ENCODE measurements at places on chromosomes 12 and 14.

DNA sequence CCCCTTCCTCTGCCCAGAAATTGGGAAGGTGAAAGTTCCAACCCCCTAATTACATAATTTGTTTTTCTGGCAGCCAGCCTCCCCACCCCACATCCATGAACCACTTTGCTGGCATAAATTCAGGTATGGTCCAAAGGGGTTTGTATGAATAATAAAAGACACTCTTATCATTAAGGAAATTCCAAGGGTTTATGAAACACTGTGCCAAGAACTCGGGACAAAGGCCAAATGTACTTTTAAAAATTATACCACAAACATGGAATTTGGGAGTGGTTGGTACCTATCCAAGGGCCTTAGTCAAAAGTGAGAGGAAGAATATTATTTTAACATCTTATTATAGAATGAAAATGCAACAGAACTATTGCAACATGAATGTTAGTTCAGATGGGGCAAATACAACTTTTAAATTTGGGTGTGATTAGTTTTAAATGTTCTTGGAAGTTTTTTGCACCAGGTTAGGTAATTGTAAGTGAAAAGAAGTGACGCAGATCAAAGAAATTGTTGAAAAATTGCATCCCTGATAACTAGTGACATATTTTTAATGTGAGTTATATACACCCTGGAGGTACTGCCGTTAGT, 217.8 kb downstream of the TMEM117 start:
- DNase-seq = no peak

DNA sequence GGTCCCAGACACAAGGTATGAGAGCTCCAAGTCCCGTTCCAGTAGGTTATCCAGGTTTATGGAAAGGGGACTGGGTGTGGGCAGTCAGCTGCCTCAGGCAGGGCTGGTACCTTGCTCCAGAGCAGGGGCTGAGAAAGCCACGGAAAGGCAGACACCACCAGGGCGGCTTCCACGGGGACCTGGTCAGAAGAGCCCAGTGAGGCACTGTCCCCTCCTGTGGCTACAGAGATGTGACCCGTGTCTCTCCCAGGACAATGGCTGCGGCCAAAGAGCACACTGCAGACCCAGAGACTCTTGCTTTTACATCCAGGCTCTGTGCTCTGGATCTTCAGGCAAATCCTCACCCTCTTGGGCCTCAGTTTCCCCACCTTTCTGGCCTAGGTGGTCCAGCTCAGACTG, 8.8 kb downstream of the SERPINA4 start:
- DNase-seq = no peak

DNA sequence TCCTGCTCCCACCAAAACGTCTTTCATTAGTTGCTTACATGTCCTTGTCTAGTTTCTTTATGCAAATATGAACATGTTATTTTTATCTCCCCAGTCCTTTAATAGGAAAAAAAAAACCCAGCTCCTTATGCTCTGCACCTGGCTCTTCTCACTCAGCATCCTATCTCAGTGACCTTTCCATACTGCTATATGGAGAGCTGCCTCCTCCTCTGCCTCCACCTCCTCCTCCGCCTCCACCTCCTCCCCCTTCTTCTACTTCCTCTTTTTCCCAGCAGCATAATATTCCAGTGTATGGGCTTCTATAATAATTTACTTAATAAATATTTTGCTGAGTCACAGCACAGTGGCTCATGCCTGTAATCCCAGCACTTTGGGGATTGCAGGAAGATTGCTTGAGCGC, 31.5 kb downstream of the ABCB9 start:
- no peak for DNase-seq

DNA sequence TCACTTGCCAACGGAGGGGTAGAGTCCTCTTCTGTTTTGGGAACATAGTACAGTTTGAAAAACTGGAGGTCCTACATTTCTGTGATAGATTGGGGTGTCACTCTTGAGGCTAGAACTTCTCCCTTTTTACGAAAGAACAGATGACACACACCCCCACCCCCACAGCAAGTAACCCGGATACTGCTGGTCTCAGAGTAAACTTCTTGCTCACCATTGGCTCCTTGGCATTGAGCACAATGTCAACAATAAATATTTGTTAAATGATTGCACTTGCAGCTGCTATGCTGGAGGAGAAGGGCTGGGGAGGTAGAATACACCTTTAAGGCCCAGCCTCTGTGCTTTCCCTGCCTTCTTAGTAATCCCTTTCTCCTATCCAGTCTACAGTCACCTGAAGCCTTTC, 149.8 kb downstream of the TGFB3 start:
- no peak for DNase-seq

DNA sequence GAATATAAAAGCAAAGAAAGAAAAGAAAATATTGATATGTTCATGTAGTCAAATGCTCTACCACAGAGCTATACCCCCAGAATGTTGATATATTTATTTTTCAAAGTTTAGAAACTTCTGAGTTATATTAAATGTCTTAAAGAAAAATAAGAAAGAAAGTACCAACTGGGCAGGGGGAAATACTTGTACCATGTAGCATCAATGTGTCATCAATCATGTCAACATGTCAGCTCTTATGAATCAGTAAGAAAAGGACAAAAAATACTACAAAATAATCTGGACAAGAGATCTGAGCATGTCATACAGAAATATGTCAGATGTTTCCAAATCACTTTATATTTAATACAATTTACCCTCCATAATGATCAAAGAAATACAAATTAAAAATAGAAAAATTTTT, 595.1 kb upstream of the ATP2B1 start:
- no peak for DNase-seq

- DNase-seq = no peak
Observed at GRCh38 chr12:69247268-69248018, 8.1 kb downstream of the CPSF6 start.

DNA sequence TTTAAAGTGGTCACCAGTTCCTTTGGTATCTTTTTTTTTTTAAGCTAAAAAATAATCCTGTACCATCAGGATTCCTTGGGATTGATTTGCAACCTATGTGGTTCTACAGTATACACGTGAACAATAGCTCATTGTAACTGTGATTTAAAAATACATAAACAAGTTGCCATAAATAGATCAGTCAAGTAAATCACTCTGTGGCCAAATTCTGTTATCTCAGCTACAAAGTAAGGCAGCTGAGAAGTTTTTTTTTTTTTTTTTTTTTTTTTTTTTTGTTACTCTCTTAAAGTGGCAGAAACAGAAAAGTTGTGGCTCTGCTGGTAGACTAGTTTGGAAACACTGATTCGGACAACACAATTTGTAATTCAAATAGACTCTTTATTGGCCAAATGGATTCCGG, 104.5 kb downstream of the PRICKLE1 start:
- DNase-seq = no peak

GRCh38 chr14:21263284-21264024, 5.8 kb downstream of the HNRNPC start:
- no peak for DNase-seq

DNA sequence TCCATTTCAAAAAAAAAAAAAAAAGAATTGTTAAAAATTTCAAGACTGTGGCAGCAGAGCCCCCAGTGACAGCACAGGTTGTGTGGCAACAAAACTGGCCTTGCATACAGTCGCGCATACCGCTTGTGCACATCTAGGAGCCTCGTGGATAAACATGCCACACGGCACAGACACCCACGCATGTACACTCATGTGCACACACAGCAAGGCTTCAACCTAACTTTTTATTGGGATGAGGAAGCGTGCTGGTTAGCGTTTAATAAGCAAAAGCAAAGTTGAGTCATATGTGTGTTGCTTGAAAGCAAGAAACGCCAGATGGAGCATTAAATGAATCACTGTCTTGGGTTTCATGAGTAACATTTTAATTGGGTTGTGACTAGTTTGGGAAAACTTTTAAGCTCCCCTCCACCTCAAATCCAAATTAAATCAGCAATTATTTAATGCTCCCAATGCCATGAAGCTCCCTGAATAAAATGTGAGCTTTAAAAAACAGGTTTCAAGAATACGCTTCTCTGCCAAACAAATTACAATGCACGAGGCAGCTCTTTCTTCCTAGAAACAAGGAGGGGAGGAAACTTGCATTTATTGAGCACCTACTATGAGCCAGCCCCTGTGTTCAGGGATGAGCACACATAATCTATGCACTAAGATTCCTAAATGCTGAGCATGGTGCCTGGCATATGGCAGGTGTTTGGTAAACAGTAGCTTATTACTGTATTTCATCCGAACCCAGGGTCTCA, 35.7 kb upstream of the EML1 start:
- DNase-seq = no peak

DNA sequence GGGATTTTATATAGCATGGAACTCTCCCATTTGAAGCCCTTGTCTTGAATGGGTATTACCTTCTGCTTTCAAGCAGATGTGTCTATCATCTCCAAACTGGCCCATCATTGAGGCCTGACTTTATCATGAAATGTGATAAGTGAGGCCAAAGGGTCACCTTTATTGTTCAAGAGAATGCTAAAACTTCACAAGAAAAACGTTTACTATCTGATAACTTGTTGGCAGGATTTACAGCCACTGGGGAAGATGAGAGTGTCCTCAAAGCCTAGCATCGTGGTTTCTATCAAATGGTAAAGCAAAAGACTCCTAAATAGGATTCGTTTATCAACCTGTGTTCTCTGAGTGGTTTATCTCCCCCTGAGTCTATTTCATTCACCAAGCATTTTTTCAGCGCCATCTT, 62.0 kb upstream of the CLMN start:
- no peak for DNase-seq

DNA sequence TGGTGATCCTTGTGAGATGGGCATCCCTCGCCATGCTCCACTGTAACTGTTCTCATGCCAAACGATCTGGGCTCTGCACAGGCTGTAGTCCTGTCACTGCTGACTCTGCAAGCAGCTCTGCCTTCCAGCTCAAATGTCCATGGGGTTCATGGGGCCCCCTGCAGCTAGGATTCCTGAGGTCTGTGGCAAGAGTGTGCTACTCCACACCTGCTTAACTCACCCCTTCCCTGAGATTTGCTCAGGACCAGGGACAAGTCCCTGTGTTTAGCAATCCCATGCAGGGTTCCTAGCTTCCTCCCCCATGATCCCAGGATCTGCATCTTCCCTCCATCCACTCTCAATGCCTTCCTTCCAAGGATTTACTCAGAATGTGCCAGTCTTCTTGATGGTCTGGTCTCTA, 241.0 kb downstream of the ASCL1 start:
- DNase-seq = no peak

DNA sequence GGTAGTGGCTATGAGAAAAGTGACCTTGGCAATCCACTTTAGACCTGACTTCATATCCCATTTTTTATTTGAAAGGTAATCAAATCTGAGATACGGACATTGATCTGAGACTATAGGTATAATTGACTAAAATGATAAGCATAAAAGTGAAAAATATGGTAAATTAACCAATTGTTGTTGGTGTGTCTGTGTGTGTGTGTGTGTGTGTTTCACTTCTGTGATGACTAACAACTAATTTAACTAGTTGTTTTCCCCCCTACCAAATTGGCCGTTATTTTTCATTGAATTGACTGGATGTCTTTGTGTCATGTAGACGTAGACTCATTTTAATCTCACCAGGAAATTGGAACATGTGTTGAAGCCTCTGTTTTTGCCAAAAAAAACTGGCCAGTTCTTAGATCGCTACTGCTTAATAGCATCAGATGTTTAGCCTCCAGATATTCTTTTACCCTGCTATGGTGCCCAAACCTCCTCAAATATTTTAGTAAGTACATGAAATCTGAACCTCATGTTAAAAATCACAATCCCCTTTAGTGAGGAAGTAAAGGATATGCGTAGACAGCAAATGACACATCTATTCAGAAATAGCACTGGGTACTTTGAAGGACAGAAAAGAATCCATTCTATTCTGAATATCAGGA, 395.0 kb downstream of the EGLN3 start:
- no peak for DNase-seq

DNA sequence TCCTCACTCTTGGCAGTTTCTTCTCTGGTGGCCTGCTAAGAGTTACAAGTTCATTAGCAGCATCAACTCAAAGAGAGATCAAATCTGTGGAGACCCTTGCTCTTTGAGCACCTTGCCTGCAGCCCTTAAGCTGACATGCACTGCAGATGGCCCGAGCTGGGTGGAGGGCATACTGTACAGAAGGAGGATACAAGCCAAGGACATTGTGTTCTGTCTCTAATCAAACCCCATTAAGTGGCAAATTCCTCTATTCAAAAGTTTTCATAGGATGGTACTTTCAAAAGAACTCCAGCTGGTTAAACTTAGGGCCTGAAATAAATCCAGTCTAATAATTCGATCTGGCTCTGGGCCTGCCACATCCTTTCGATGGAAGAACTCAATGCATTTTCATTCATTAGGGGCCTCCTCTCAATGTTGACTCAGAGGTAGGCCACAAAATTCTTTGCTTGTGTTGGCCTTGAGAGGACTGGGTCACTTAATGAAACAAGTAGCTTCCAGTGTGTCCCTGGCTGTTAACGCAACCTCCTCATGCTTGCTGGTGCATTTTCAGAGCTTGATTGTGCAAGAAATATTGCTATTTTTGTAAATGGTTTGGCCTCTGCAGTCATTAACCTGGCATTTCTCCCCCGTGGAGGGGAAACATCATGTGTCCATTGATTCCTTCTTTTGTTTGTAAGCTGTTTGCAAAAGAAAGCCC, 318.2 kb downstream of the NUAK1 start:
- DNase-seq = no peak

Measured in CD4-positive, alpha-beta T cell treated with Interleukin-12 subunit alpha and Interleukin-12 subunit beta, for 1 hour (primary cell).